ENCODE measurements at places on chromosomes 11 and 22.

- no peak for DNase-seq
Observed at GRCh38 chr11:1853376-1854131, 670 bp downstream of the LSP1 start.

DNA sequence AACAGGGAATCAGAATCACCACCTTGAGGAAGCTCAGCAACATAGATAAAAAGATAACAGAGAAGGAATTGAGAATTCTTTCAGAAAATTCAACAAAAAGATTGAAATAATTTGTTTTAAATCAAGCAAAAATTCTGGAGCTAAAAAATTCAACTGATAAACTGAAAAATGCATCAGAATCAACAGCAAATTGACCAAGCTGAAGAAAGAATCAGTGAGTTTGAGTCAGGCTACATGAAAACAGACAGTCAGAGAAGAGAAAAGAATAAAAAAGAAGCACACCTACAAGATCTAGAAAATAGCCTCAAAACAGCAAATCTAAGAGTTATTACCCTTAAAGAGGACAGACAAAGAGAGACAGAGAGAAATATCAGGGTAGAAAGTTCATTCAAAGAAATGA, 28.8 kb downstream of the BTG4 start:
- no peak for DNase-seq

DNA sequence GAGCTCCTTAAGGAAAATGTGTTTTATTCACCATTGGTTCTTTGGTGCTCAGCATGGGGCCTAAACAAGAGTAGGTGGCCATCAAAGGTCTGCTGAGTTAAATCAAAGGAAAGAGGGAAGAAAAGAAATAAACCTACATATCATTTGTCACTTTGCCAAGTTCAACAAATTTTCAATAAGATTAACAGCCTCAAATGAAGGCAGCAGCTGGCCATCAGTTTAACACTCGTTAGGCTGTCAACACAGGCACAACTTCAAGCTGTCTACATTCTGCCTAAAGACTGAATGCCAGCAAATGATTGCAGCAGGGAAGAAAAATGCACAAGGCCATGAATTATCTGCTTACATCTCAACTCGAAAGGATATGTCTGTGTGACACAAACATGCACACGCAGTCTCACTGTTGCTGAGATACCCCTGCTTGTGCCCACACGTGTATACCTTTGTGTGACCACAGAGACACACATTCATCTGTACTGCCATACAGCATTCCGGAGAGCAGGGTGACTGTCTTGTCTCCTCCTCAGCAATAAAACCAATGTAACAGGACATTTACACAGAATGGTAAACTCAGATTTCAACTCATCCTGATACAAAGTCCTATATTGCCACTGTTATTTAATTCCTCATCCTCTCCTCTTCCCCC, 40.1 kb downstream of the TRIM66 start:
- no peak for DNase-seq

- no peak for DNase-seq
Observed at GRCh38 chr11:109303342-109303741, 118.6 kb upstream of the C11orf87 start.

GRCh38 chr22:25156736-25157135, 42.9 kb upstream of the CRYBB3 start:
- no peak for DNase-seq

GRCh38 chr11:133712051-133712560, 133.2 kb downstream of the SPATA19 start:
- DNase-seq: no peak

- DNase-seq: no peak
Observed at GRCh38 chr22:49400941-49401598, 426.6 kb downstream of the BRD1 start.

DNA sequence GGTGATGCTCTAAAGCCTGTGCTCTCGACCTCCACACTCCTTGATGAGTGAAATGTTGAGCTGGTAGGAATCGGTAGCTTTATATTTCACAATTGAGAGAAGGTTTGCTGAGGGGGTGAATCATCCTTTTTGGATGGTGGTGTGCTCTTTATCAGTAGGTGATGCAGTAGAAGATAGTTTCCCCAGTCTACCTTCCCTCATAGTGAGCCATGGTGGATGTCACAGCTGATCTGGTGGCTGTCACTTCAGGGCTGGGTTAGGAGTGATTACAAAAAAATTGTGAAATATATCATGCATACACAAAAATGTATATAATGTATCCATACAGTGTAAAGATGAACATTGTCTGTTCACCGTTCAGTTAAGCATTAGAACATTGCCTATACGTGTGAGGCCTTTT, 105.3 kb downstream of the GRAMD1B start:
- DNase-seq: no peak

- DNase-seq: no peak
Observed at GRCh38 chr11:66907751-66908630, 50.2 kb downstream of the PC start.

DNA sequence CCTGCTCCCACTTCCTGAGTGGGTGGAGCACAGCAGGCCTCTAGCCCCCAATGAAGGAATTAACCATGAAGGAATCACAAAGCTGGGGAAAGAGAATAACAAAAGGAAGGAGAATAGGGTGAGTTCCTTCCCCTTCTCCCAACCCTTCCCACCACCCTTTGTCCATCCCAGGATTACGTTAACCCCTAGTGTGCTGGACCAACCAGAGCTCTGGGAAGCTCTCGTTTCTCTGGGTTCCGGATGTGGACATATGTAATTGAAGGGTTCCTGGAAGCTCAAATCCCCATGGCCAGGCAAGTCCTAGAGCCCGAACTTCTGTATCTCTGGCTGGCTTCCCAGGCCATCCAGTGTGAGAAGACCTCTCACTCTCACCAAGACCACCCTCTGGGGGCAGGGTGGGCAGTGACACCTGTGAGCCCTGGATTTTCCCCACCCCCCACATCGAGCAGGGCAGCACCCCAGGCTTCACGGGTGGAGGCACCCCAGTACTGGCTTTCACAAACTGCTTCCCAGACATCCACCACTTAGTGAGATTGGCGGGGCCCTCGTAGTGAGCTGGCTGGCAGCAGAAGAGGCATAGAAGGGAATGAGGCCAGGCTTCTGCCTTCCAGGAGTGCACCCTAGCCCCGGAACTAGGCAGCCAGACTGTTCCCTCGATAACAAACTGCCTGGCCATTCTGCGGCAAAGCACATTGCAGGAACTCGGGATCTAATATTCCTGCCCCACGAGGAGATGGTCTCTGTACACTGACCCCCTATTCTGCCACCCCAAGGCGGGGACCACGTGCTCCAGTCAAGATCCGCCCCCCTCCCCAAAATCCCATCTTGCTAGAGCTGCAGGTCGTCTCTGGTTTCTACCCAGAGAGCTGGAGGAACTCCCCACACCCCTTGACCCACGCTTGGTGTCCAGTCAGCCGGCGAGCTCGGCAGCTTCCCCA, 2.1 kb downstream of the NECTIN1 start:
- no peak for DNase-seq

DNA sequence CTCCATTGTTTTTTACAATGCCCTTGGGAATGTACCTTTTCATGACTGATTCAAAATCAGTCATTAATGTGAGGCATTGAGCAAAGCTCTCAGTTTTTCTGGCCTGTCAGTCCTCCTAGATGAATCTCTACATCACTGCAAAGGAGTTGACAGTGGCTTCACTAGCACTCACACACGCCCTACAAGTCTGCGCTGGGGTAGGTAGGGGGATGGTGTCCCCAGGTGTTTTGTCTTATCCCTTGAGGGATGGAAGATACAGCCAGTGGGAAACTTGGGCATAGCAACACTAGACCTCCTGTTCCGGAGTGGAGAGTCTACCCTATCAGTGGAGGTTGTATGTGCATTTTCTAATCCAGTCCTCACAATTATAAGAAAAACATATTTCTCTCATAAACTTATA, 27.0 kb downstream of the TRIM77 start:
- DNase-seq: no peak

DNA sequence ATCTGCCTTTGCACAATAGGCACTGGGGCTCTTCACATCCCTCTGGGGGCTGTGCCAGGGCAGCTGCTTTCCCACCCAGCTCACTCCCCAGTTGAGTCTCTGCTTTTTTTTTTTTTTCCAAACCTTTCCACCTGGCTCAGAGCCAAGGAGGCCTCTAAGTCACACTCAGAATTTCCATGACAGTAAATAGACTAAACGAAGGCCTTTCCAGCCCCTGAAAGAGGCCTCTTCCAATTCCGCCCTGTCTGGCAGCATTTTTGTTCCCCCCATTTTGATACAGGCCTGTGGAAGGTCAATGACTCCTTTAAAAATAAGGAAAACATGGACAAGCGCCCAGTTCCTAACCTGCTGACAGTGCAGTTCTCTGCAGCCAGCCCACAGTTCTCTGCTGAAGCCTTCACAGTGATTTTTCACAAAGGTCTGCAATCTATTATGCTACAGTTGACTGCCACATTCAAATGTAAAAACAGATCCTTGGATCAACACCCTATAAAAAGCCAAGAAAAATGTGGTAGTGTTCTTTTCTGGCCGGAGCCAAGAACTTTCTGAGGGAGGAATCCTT, 107.5 kb upstream of the SESN3 start:
- no peak for DNase-seq

GRCh38 chr22:39589875-39590274, 19.3 kb downstream of the CACNA1I start:
- DNase-seq: no peak

DNA sequence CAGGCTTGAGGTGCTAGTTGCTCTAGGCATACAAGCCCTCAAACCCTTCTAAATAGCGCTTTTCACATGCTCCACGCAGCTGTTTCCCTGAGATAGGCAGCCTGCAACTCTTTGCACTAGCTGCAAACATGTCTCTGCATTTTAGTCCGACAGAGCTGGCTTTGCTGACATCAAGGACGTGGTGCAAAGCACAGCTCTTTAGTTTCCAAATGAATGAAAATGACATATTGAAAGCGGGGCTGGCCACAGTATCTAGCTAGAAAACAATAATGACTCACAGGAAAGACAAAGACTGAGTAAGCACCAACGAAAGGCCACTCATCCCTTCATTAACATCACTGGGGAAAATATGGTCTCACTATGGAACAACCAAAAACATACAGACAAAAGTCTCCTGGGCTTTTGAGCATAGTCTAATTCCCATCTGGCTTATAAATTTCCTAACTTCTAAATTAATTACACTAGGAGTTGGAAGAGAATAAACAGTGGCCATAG, 15.3 kb upstream of the ZC3H12C start:
- DNase-seq: no peak

DNA sequence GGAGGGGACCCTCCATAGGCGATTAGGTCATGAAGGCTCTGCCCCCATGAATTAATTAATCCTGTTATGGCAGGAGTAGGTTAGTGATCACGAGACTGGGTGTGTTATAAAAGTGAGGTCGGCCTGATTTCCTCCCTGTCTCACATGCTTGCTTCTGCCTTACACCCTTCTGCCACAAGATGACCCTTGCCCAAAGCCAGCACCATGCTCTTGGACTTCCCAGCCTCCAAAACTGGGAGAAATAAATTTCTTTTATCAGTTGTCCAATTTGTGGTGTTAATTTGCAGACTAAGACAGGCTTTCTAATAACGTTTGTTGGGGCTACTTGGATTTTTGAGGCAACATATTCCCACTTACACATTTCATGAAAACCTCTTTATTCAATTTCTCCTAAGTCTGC, 23.4 kb upstream of the ALDH3B2 start:
- no peak for DNase-seq

- DNase-seq: no peak
Observed at GRCh38 chr22:20444325-20444724, 6.7 kb upstream of the SCARF2 start.
